Stimulated activated CD4-positive, alpha-beta T cell treated with anti-CD3 and anti-CD28 coated beads, Interleukin-2, amount 100 ng/mL, for 4 hours (primary cell): ENCODE measurements at places on chromosomes 4 and X.

GRCh38 chr4:148214529-148215166, 227.6 kb downstream of the NR3C2 start:
- DNase-seq, result no peak

DNA sequence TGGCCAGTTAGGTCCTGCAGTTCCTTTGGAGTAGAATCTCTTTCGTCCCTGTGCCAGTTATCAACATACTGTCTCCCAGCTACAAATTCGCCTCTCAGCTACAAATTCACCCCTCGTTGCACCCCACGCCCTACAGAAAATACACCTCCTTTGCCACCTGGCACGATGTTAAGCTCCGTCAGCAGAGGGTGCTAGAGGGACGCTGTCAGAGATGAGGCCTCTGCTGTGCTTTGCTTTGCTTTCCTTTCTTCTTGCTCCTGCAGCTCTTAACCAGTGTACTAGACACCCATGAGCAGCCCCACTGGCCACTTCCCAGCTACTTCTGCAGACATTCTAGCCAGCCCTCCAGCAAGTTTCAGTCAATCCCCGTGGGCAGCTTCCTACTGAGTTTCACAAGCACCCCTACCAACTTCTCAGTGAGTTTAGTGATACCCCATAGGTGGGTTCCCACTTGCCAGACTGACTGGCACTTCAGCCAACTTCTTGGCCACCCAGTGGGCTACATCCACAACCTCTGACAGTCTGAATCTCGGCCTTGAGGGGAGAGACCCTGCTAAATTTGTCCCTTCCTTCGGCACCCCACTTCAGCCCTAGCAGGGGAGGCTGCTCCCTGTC, 21.8 kb downstream of the HAUS3 start:
- peak; percentile 68 for DNase-seq

DNA sequence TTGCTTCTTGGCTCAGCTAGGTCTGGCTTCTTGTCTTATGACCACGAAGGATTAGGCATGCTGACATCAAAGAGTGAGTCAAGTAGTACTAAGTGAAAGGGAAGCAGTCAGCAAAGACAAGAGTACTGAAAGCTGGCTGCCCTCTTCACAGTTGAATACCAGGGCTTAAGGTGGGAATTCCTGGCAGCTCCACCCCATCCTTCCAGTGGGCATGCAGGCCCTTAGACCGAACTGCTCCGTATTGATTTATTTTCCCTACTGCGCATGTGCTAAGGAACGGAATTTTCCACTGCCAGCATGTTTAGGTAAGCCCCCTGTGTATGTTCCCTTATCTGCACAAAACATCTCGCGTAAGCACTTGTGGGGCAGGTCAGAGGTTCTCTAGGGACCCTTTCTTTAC, 2320.1 kb downstream of the ARAP2 start:
- no peak for DNase-seq

DNA sequence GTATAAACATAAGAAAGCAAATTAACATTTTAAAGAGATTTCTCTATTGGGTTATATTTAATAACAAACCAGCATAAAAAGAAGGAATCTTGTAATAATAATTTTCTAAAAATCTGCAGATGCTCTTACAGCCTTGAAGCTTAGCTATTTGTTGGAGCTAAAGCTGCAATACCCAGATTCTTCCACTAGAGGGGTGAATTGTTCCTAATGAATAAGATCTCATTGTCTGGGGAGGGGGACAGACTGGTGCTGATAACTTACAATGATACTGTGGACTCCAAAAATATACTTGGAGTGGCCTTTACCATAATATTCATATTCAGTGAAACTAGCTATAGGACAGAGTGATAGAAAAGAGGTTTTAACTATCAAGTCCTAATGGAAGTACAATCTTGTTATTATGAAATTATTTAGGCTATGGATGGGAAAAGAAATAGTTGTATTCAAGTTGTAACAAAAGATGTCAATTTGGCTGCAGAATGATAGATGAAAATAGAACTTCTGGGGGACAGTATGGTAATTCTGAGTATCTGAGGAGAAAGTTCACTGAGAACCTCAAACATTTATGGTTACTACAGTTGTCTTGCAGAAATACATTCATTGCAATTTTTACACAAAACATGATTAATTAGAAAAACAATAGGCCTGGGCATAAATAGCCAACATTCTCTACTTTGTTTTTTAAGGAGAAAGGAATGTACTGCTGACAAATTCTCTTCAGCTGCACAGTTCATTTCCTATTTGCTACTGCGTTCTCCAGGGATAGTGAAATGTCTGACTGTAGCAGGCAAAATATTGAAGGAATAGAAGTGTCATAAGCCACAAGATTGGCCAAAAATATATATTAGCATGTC, 443.3 kb downstream of the GBA3 start:
- DNase-seq, result no peak

DNA sequence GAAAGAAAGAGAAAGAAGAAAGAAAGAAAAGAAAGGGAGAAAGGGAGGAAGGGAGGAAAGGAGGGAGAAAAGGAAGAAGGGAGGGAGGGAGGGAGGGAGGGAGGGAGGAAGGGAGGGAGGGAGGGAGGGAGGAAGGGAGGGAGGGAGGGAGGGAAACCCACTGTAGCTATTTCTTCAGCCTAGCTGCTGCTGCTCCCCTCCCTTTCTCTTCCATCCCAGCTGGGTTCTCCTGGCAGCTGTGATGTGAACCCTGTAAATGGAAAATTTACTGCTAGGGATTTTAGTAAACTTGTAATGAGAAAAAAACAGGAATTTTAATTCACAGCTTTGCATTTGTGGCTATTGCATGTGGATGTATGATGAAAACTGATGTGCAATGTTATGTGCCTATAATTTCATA, 8.0 kb downstream of the NR0B1 start:
- DNase-seq, result no peak

- no peak for DNase-seq
These were observed 173.8 kb upstream of the DCAF12L2 start for GRCh38 chrX:126339928-126340327.

DNA sequence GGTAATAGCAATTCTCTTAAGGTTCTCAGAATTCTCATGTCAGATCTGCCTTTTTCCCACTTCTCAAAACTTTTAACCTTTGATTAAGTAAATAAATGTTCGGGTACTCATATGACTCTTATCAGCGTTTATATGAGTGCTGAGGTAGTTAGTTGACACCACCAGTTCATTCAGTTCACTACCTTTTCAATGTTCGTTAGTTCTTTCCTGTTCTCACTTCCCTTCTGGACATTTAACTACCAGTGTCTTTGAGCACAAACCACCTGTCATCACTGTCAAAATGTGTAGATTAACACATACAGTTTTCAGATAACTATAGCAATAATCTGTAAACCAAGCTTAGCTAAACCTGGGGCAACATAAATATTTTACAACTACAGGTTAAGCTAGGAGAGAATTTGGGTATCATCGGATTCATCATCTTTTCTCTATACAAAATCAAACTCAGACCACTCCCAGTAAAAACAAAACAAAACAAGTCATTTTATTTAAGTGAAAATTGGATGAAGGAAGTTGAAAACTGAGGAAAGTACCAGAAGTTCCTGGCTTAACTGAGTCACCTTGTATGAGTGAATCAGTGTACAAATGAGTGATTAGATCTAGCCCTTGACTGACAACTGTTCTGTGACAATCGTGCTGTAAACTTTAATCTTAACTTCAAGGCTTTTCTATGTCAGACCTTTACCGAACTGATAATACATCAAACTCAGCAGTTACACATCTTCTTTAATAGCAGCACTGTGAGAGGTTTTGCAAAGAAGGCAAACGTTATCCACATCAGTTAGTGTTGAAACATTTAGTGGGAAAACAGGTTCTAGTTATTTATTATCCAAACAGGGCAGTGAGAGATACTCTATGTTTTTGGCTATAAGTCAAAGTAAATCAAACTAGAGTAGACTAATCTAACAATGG, 41.9 kb downstream of the ARHGEF38 start:
- DNase-seq, result no peak

DNA sequence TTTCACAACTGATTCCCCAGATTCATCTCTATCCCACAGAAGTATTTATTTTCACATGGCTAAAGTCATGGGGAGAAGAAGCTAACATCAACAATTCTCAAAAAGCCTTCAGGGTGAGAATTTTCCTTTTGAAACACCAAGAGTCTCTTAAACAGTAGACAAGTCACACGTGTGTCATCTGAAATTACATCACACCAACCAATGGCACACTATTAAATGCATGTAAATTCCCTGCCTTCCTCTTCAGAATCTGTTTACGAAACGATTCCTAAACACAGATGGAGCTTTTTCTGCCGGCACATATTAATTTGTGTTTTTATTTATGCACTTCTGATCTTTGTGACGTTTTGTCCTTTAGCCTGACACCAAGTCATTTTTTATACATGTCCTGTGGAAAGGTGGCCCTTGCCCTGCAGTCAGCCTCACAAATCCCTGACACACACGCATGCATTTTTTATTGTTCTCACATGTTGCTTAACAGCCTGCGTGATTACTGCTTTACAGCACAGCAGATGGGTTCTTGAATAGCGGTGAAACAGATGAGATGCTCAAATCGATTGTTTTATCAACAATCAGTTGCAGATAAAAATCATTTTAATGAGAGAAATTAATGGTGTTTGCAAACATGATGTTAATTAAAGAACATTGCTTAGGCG, 735.9 kb upstream of the TENM3 start:
- no peak for DNase-seq

DNA sequence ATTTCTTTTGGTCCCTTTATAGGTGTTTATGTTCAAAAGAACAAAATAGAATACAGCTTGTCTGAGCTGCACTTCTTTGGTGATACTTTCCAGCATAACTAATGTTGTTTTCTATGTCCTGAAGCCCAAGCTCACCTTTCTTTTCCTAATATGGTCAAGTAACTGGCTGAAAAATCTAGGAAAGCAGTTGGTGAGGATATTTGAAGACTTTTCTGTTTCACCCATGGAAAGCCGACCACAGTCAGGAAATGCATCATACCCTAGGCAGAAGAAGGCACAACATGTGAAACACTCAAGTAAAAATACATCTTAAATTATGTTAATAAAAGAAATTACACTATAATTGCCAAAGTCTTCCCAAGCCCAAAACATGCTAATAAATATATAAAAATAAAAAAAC, 337.0 kb downstream of the PDGFC start:
- DNase-seq, result no peak

GRCh38 chrX:387729-388128, 1.0 kb upstream of the PPP2R3B start:
- DNase-seq, result no peak

DNA sequence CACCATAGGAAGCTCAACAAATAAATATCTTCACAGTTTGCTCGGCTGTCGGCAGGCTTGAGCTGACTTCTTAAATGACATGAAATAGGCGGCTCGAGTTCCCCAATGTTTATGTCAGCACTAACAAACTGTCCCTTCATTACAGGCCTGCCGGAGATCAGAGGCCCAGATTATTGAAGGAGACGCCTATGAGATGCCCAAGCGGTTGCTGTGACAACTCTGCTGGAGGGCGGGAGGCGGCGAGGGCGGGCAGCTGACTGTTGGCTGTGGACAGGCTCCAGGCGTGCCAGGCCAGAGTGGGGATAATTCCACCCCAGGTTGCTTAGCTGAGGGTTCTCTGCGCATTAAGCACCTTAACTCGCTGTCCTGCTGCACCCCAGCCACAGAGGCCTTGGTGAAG, 39.2 kb upstream of the MSX1 start:
- DNase-seq, result no peak

DNA sequence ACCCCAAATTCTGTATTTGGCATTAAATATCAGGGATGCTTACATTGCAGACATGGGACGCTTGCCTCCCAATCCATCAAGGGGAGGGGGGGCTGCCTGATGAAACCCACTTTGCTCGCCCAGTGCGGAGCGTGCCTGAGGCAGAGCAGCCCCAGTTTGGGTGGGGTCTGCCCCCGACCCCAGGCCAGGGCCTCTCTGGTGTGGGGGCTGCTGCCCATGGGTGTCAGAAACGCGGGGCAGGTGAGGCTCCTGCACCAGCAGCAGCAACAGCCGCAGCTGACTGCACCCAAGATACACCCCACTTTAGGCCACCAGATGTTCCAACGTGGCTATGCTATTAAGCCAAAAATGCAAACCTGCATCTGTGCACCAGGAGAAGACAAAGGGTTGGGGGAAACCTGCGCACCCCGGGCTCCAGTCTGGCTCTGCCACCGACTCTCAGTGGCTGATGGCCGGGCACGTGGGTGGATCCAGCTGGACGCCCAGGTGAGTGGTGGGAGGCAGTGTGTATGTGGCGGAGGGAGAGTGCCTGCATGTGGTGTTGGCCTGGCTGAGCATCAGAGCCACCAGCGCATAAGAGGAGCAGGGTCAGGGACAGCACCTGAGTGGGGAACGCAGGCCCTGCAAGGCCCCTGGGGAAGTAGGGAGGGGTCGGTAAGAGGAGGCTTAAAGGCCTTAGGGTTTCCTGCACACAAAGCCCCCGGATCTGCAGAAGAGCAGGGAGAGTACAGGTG, 86.2 kb downstream of the ABLIM2 start:
- no peak for DNase-seq

DNA sequence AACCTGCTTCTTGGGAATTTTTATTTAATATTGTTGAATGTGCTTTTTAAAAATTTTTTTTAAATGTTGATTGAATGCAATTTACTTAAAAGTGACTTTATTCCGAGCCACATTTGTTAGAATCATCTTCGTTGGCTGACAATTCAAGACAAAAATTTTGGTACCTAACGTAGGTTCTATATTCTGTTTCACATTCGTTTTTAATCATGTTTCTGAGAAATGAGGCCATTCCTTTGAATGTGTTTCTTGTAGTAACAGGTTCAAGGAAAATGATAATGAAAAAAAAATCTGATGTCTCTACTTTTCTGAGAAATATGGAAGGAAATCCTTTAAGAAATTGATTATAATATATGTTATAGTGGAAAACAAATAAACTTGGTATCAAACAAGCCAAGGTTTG, 92.3 kb upstream of the DCLK2 start:
- no peak for DNase-seq

DNA sequence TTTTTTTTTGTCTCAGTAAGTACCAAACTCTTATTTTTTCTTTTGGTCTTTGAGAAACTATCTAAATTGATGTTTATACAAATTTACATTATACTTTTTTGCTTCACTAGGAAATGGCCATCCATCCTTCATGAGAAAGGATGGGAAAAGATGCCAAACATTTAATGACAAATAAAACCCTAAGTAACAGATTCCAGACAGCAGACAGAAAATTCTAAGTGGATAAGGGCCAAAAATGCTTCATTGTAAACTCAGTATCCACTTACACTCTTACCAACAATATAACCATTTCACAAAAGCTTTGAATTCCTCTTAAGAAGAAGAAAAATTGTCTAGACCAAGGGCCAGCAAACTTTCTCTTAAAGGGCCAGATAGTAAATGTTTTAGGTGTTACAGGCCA, 3.5 kb downstream of the GUCY1B1 start:
- DNase-seq, result no peak

DNA sequence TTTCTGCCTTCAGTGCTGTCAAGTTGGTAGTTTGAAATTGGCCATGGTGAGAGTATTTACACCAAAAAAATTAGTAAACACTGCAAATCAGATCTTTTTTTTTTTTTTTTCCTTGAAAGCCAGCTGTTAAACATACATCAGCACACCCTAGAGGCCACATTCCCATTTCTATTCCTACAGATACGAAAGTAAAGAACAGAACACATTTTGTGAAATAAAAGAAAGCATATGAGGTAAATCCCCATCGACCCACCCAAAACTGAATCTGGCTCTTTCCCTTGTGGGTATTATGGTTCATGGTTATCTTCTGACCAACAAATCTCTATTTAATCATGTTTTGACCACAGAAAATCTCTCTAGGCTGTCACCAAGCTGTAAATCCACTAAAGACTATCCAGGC, 41.8 kb upstream of the AP1AR start:
- DNase-seq, result no peak
